Large intestine (tissue), 12 donors: ENCODE measurements at places on chromosomes 3 and 15. TPM values are rescaled to one million over a fixed set of nuclear protein-coding genes. Genes with fewer than 3 reads are reported as not detected.
A peak's percentile ranks its signal among the peaks of the same experiment; 100 is the strongest.

DNA sequence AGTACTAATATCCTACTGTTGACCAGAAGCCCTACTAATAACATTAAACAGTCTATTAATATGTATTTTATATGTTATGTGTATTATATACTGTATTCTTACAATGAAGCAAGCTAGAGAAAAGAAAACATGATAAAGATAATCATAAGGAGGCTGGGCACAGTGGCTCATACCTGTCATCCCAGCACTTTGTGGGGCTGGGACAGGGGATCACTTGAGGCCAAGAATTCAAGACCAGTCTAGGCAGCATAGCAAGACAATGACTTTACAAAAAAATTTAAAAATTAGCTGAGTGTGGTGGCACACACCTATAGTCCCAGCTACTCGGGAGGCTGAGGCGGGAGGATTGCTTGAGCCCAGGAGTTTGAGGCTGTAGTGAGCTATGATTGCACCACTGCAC lies 8.9 kb upstream of the HERC1 start:
- H3K4me3 ChIP-seq = no peak overlapping the region
- no peaks in the 10 kb centered on the region for H3K27me3 ChIP-seq
- H3K4me1 ChIP-seq = peaks cover 4% of the 10 kb centered on the region
- no peaks in the 10 kb centered on the region for H3K36me3 ChIP-seq

The CNTN3 gene
- 4.7 TPM for polyA plus RNA-seq

DNA sequence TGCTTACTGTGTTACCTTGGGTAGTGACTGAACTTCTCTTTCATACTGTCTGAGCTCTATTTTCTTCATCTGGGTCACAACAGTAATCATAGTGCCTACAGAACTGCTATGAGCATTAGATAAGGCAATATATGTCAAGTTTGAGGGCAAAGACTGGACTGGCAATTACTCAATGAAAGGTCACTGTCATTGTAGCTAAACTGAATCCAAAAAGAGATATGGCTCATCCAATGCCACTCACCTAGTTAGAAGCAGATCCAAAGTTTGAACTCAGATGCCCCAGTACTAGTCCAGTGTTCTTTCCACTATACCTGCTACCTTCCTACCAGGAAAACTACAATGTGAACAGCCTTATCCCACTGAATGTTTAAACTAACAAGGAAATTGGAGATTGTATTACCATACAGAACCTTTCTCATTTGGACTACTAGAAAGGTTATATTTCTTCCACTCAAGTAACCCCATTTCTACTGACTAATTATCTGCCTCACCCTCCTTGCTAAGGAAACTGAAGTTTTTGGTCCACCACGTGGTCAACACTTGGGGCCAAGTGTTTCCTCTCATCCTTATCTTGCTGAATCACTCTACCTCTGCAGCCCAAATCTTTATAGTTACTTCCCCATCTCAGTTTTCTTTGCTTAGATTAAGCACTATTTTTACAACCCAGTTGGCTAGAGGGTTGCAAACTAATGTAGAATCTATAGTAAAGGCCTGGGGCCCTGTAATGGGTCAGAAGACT lies 202.3 kb upstream of the LPP start:
- H3K27me3 ChIP-seq = no peaks in the 10 kb centered on the region
- H3K4me3 ChIP-seq = no peak overlapping the region
- H3K36me3 ChIP-seq = no peaks in the 10 kb centered on the region
- peaks cover 19% of the 10 kb centered on the region for H3K4me1 ChIP-seq

DNA sequence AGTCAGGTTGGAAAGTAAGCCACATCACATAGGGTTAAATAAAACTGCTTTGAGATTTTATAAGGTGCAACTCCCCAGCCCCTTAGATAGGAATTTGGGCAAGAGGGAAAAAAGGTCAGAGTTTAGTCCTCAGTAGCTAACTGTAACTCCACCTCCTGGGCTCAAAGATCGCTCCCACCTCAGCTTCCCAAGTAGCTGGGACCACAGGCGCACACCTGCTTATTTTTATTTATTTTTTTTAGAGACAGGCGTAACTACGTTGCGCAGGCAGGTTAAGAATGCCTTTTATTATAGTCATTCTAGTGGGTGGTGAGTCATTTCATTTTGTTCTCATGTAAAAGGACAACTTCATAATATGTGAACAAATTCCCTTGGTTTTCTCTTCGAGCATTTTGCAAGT lies 14.7 kb downstream of the TM2D3 start:
- H3K27ac ChIP-seq = peak overlapping the region; percentile 15
- H3K36me3 ChIP-seq = peaks cover 15% of the 10 kb centered on the region
- H3K4me1 ChIP-seq = peaks cover 4% of the 10 kb centered on the region
- H3K27me3 ChIP-seq = no peaks in the 10 kb centered on the region
- no peak for DNase-seq

DNA sequence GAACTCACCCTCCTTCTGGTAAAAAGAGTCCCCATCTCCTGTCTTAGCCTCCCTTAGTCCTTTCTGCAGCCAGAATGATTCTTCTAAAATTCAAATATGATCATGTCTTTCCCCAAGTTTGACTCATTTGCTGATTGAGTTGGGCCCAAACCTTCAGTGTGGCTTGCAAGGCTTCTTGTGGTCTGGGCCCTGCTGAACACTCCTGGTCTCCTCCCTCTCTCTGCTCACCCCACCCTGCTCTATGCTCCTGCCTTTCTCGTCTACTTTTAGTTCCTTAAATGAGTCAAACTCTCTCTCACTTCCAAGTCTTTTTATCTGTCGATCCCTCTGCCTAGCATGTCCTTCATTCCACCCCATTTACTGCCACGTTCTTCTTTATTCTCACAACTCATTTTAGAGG lies 72.6 kb downstream of the CCR1 start:
- peaks cover 2% of the 10 kb centered on the region for H3K27me3 ChIP-seq
- no peaks in the 10 kb centered on the region for H3K36me3 ChIP-seq
- DNase-seq = no peak
- H3K27ac ChIP-seq = no peak overlapping the region
- no peak overlapping the region for H3K4me3 ChIP-seq
- H3K4me1 ChIP-seq = no peaks in the 10 kb centered on the region

DNA sequence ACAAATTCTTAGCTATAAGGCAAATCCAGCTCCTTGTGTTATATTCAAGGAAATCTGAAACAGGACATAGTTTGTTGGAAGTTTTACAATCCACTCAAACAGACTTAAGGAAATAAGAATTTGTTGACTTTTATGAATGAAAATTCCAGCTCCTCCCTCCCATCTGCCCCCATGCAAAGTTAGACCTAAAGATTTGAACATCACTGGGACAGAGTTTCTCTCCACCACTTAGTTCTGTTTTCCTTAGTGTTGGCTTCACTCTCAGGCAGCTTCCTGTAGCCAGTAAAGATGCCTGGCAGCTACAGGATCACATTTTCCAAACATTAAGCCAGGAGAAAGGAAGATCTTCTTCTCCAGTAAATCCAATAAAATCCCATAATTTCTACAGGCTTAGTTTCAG lies 265.0 kb downstream of the TAFA4 start:
- H3K36me3 ChIP-seq = no peaks in the 10 kb centered on the region
- DNase-seq = no peak
- H3K27ac ChIP-seq = no peak overlapping the region
- no peaks in the 10 kb centered on the region for H3K4me1 ChIP-seq
- no peaks in the 10 kb centered on the region for H3K27me3 ChIP-seq
- H3K4me3 ChIP-seq = no peak overlapping the region

- H3K27ac ChIP-seq = peak overlapping the region; percentile 73
- H3K27me3 ChIP-seq = no peaks in the 10 kb centered on the region
- no peaks in the 10 kb centered on the region for H3K36me3 ChIP-seq
- DNase-seq = peak; percentile 52
Observed at GRCh38 chr3:141556034-141556433, 69.2 kb downstream of the RASA2 start.

GRCh38 chr3:96931119-96931862 lies 116.9 kb downstream of the EPHA6 start:
- no peaks in the 10 kb centered on the region for H3K4me1 ChIP-seq
- H3K27me3 ChIP-seq = no peaks in the 10 kb centered on the region
- H3K36me3 ChIP-seq = no peaks in the 10 kb centered on the region
- no peak overlapping the region for H3K27ac ChIP-seq
- DNase-seq = no peak

The UNC13C gene
- polyA plus RNA-seq = 1.1 TPM

The SI gene
- 722 TPM for polyA plus RNA-seq

- H3K27ac ChIP-seq = no peak overlapping the region
- H3K27me3 ChIP-seq = peaks cover 3% of the 10 kb centered on the region
- DNase-seq = no peak
- no peak overlapping the region for H3K4me3 ChIP-seq
Observed at GRCh38 chr3:39644176-39644575, 165.2 kb upstream of the MYRIP start.

- peaks cover 25% of the 10 kb centered on the region for H3K27me3 ChIP-seq
- no peak overlapping the region for H3K27ac ChIP-seq
- no peaks in the 10 kb centered on the region for H3K36me3 ChIP-seq
Observed at GRCh38 chr15:69979262-69979661, 118.5 kb downstream of the TLE3 start.

GRCh38 chr3:104879919-104880318 lies 486.8 kb upstream of the ALCAM start:
- H3K4me3 ChIP-seq = no peak overlapping the region
- no peak overlapping the region for H3K27ac ChIP-seq
- H3K36me3 ChIP-seq = no peaks in the 10 kb centered on the region
- H3K4me1 ChIP-seq = no peaks in the 10 kb centered on the region

- no peaks in the 10 kb centered on the region for H3K27me3 ChIP-seq
- H3K27ac ChIP-seq = no peak overlapping the region
- peaks cover 61% of the 10 kb centered on the region for H3K36me3 ChIP-seq
- peaks cover 33% of the 10 kb centered on the region for H3K4me1 ChIP-seq
- peak overlapping the region; percentile 82 for H3K4me3 ChIP-seq
Observed at GRCh38 chr3:50351323-50351697, 648 bp downstream of the CYB561D2 start.

The COL8A1 gene
- 6.6 TPM for polyA plus RNA-seq

DNA sequence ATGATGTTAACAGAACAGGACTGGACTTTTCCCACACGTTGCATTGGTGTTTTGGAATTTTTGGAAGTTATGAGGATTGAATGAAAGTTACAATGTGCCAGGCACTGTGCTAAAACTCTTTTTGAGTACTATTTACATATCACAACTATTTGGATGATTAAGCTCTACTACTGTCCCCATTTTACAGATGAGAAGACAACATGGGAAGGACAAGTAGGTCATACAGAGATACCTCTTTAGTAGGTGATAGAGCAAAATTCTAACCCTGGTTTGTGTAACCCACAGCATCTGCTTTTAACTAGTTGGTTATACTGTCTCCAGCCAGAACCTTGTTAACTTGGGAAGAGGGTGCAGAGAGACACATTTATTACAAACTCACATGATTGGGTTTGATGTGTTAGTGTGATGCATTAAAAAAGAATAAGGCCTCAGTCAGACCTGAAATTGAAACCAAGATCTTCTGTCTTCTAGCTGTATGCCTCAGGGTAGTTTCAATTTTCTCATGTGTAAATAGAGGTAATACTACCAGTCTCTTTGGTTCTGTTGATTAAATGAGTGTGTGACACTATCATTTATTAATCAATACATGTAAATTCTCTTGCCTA lies 1.4 kb downstream of the NDUFB4 start:
- peaks cover 6% of the 10 kb centered on the region for H3K4me1 ChIP-seq
- DNase-seq = peak; percentile 14
- H3K36me3 ChIP-seq = peaks cover 29% of the 10 kb centered on the region
- no peaks in the 10 kb centered on the region for H3K27me3 ChIP-seq
- H3K4me3 ChIP-seq = peak overlapping the region; percentile 80
